Keratinocyte (primary cell): ENCODE measurements at places on chromosomes 3 and 15.

GRCh38 chr15:29566914-29567313 lies 255.4 kb downstream of the TJP1 start:
- no peak for DNase-seq

GRCh38 chr3:193481436-193481835 lies 73.3 kb downstream of the ATP13A4 start:
- DNase-seq, result no peak

GRCh38 chr3:42873221-42873982 lies 2.3 kb downstream of the CYP8B1 start:
- no peak for DNase-seq

- DNase-seq, result no peak
Observed at GRCh38 chr3:178090899-178091298, 445.3 kb upstream of the KCNMB2 start.

- peak; percentile 55 for DNase-seq
Observed at GRCh38 chr15:60385620-60386552, 11.9 kb downstream of the ANXA2 start.

DNA sequence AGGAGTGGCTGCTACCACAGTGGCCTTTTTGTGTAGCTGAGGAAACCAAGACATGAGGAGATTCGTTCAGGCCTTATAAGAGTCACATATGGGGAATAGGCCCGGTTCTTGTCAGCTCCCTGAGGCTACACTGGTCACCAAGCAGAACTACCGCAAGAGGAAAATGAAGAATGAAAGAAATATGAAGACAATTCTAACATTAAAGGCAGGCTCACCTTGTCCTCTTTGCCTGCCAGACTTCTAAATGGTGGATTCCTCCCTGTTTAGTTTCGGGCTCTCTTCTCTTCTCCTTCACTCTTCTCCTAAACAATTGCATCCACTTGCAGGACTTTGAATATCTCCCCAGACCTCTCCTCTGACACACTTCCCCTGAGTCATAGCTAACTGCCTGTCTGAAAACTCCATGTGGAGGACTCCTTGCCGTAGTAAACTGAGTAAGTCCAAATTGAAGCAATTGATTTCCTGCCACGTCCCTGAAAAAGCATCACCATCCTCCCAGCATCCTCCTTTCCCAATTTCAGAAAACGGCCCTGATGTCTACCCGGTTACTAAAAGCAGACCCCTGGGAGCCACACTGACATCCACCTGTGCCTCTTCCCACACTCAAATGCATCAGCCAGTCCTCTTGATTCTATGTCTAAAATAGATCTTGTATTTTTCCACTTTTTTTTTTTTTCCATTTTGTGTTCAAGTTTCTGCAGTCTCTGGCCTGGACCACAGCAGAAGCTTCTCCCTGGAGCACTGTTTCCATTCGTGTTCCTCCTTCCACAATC lies 30.3 kb upstream of the VEPH1 start:
- no peak for DNase-seq

DNA sequence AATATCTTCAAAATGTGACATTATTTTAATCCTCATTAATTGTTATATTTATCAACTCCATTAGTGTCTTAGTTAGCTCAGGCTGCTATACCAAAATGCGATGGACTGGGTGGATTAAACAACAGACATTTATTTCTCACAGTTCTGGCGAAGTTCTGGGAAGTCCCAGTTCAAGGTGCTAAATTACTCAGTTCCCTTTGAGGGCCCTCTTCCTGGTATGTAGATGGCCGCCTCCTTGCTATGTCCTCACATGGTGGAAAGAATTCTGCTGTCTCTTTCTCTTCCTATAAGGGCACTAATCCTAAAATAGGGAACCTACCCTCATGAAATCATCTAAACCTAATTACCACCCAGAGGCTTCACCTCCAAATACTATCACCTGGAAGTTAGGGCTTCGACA lies 38.8 kb upstream of the DUT start:
- no peak for DNase-seq

- DNase-seq, result no peak
Observed at GRCh38 chr15:74956648-74957475, at the start of gene RPP25. Gene RPP25, minus strand, starts transcription at chr15:74956772. Its CDS starts 189 bp downstream, at chr15:74956583.

- DNase-seq, result no peak
Observed at GRCh38 chr15:74725225-74725774, at the start of gene CYP1A1. Gene CYP1A1, minus strand, starts transcription at chr15:74725528. Its CDS starts 2,431 bp downstream, at chr15:74723097.

GRCh38 chr3:128805772-128806171 lies 73.6 kb upstream of the ACAD9 start:
- DNase-seq, result no peak

DNA sequence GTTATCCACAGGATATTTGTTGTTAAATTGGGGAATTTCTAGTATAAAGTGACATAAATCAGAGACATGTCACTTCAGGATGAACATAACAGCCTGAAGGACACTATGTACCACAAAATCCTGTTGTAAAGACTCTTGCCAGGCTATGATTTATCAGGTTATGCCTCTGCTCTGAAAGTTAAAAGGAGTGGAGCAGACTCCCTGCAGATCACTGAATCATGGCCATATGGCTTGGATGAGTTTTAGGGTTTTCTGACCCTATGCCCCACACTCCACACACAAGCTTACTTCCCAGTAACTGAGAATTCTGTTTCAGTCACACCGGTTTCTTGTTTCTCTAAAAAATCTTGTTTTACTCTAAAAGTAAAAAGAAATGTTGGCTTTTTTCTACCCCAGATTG lies 869.4 kb downstream of the NAALADL2 start:
- no peak for DNase-seq

DNA sequence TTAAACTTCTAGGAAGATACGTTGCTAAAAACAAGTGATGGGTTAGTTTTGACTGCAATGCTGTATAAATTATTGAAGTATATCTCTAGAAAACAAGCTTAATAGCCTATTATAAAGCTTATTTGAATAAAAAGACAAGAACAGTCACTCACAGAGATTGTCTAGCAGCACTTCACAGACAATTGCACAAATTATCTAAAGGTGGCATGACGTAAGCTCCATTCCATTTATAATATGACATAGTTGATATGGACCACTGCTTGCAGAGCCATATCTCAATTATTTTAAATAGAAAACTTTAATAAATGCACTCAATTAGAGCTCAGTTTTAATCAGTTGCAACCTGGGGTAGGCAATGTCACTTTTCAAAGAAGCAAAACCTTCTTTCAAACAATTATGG lies 319.9 kb upstream of the GBE1 start:
- no peak for DNase-seq

- no peak for DNase-seq
Observed at GRCh38 chr3:10957976-10958749, 34.4 kb upstream of the SLC6A1 start.

- DNase-seq, result no peak
Observed at GRCh38 chr15:72774696-72775383, 8.7 kb downstream of the ADPGK start.

DNA sequence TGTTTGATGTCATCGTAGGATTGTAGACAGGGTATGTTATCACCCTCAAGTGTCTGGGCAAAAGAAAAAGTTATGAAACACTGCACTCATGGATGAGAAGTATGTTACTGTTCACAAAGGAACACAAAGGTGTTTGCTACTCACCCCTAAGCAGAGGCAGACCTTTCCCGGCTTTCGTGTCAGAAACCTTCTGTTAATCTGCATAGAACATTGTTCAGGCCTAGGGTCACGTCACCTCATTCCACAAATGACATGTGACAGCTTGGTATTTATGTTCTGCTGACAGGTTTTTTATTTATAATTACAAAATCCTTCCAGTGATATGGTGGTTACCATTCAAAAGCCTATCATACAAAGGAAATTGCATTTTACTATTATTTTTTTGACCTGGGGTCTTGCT lies 16.5 kb downstream of the THUMPD3 start:
- DNase-seq, result no peak

- no peak for DNase-seq
Observed at GRCh38 chr3:194130807-194131589, 5.0 kb upstream of the HES1 start.

GRCh38 chr3:112348943-112349342 lies 16.0 kb downstream of the CD200 start:
- no peak for DNase-seq

GRCh38 chr15:44435893-44436667 lies 8.7 kb downstream of the CTDSPL2 start:
- peak; percentile 21 for DNase-seq

GRCh38 chr3:152466784-152467183 lies 198.1 kb downstream of the MBNL1 start:
- DNase-seq, result no peak

DNA sequence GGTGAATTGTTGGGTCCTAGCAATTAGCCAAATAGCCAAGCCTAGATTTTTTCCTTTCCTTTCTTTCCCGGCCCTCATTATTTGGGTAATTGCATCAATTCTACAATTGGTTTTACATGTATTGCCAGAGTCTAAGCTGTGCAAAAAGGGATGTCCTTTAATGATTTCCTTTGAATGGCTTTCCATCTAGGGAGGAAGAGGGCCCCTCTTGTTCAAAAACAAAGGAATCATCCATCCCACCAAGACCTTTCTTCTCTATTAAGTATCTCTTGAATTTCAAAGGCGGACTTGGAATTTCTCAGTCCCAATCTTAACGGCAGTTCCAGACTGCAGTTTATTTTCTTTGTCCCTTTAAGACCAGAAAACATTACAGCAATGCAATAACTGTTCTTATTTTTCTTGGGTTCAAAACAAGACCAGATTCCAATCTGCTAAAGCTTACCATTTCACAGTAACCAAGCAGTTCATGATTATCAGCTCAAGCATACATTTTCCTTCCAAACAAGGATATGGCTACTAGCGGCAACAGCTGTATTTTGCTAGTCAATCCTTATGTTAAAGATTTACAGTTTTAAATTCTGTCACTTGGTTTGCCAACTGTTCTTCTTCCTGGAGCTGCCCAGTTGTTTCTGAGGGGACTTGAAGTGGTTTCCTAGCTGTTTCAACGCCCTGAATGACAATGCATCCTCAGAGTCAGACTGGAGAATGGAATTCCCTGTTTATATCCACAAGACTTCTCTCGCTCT lies 91.4 kb upstream of the LRIG1 start:
- no peak for DNase-seq

- DNase-seq, result no peak
Observed at GRCh38 chr3:24837601-24838000, 343.0 kb upstream of the THRB start.

- DNase-seq, result no peak
Observed at GRCh38 chr15:53808058-53808706, 48.7 kb upstream of the WDR72 start.

GRCh38 chr3:14411166-14411526 lies 8.7 kb downstream of the SLC6A6 start:
- DNase-seq, result no peak

DNA sequence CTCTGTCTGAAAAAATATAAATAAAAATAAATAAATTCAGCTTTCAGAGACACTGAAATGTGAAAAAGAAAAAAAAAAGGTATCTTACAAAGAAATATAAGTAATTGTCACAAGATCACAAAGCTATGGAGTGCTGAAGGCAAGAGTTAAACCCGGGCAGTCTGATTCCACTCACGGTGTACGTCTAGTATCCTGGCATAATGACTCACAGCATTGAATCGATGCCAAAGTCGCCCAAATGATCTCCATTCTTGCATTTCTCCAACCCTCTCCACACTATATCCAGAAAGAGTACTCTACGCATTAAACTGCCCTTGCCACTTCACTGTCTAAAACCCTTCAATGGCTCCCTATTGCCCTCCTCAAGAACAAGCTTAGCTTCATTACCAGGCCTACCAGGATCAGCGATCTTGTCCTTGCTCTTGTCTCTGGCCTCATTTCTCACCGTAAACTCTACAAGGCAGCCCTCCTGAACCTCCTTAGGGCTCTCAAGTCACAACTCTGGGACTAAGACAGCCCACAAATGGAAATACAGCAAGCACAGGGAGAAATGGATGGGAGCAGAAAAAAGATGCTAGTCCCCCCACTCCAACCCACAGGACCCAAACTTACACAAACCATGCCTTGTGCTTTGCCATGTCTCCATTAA lies 7.7 kb downstream of the SUCLG2 start:
- DNase-seq, result no peak

- no peak for DNase-seq
Observed at GRCh38 chr3:21621181-21621651, 129.8 kb downstream of the ZNF385D start.

DNA sequence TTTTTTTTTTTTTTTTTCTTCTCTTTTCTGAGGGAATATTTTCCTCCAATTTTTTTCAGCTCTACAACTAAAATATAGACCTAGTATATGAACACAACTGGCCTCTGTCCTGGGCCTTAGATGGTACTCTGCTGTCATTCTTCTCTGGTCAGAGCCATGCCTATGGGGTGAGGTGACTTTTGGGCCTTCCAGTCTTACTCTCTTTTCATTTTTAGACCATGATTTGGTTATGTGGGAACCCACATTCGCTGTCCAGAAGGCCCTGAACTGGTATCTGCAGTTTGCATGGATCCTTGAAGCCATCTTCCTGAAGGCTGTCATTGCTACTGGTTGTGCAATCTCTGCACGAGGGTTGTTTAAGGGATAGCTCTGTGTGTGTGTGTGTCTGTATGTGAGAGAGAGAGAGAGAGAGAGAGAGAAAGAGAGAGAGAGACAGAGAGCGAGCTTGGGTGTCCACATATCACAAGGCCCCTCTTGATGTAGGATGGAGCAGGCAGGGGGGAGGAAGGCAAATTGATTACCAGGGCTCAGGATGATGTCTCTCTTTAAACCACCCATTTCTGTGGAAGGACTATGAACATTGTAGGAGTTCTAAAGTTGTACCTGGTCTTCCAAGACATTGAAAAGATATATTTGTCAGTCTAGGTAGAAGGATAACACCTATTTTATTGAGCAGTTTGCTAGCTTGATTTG lies 6.9 kb downstream of the TGFBR2 start:
- DNase-seq, result no peak

GRCh38 chr15:82133251-82133650 lies 87.4 kb upstream of the MEX3B start:
- DNase-seq, result no peak

DNA sequence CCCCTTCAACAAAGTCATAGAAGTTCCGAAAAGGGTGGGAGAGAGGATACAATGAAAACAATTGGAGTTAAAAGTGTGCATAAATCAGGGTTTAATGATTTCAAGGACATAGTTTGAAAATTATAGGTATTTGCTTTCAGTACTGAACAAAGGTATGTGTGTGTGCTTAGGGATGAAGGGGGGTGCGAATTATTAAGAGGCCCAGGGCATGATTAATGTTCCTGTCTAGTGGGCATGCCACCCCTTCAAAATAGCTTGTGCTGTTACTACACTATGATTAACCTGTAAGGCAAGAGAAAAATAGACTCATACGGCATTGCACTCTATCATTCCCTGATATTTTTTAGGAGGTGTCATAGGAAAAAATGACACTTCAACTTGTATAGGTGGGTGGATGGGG lies 731.6 kb downstream of the NAALADL2 start:
- DNase-seq, result no peak
